NCI-H187 (cell line): ENCODE measurements at places on chromosomes 2 and 18.

GRCh38 chr2:208406474-208407451 is at the start of gene PTH2R:
PTH2R (plus strand) TSS chr2:208406792; CDS start chr2:208407044, 252 bp downstream.
- DNase-seq = no peak

GRCh38 chr18:66993492-66993891 is 389.6 kb upstream of the CDH19 start:
- no peak for DNase-seq

GRCh38 chr2:19176172-19176852 is 182.1 kb downstream of the OSR1 start:
- no peak for DNase-seq

DNA sequence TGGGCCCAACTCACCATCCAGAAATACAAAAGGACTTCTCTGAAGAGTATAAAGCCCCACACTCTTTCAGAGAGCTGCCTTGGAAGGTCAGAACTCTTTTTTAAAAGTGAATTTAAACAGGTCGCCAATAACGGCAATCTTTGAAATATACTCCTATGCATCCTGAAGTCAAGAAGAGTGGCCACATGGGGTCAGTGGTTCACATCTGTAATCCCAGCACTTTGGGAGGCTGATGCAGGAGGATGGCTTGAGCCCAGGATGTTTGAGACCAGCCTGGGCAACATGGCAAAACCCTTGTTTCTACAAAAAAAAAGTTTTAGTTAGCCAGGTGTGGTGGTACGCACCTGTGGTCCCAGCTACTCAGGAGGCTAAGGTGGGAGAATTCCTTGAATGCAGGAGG is 68.1 kb upstream of the FZD7 start:
- DNase-seq = no peak

DNA sequence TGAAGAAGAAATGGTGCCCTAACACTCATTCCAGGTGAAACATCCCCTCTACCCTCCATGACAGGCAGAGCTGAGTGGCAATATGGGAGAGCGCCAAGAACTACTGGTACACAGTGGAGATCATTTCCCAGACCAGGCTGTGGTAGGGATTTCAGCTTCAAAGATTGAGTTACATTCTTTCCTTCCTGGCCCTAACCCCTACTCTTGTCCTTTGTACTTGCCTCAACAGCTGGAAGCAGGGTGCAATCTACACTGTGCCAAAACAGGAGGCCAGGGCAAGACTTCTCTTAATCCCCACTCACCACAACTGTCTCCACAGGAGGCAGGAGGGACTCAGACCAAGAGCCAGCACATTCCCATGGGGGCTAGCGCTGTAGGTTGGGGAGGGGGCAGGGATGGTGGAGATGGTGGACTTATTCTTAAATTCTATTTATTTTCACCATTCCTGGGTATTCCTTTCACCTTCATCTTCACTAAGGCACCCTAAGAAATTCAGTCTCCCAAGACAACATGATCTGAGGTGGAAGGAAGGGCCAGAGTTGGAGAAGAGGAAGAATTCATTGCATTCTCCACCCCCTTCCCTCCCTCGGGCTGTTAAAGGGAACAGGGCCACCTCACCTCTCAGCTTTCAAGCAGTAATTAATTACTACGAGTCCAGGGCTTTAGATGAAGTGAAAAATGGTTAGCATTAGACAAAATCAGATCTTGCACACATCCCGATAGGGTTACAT is 65.9 kb downstream of the AAK1 start:
- DNase-seq = no peak

GRCh38 chr2:209358992-209359391 is 64.9 kb upstream of the MAP2 start:
- DNase-seq = no peak

GRCh38 chr2:137187216-137187615 is 421.9 kb downstream of the THSD7B start:
- DNase-seq = no peak

- DNase-seq = no peak
Observed at GRCh38 chr2:71559828-71560637, 106.7 kb downstream of the DYSF start.

DNA sequence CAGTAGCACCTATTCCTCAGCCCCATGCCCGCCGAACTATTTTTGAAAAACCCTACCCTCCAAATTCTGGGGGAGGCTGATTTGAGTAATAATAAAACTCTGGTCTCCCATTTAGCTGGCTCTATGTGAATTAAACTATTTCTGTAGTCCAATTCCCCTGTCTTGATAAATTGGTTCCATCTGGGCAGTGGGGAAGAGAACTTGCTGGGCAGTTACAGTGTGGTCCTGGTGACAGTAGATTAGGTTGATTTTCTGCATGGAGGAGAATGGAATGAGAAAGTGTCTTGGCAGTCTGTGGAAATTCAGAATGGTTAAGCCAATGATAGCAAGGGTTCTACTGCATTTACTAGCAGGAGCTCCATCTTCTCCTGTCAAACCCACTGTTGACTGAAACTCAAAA is 95.0 kb downstream of the SPP2 start:
- no peak for DNase-seq

DNA sequence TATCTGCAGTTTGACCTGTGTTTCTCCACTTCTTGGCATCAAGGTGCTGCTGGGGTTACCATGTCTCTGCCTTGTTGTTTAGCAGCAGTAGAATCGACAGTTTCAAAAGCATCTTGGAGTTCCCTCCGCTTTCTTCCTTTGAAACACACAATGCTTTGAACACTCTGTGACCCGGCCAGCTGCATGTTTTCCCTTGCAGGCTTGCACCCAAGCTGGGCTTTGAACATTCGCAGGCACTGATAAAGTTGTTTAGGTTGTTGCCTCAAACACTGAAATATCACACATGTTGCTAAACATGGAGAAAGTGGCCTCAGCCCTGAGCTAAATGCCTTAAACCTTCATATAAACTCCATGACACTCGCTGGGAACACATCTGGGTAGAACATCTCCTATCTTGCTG is 251.7 kb downstream of the TSN start:
- no peak for DNase-seq

DNA sequence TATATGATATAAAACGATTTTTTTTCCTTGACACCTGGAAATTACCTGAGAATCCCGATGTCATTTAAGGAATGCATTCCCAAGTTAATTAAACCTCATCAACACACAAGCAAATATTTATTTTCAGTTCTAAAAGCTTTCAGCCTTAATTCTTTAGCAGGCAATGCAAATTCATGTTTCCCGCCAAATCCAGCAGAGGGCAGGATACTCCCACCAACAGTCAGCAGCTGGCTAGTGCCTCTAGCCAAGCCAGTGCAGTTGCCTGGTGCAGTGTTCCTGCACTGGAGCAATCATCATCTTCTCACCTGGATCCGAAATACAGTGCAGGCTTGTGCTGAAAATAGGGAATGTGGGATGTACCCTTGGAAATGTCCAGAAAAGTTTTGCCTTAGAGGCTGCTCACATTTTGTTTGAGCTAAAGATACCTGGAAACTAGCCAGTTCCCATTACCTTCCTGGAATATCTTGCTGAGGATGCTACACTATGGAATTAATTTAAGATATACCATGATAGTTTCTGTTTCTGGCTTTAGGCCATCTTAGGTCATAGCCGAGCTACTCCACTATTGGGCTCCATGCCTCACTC is 48.4 kb upstream of the CYTIP start:
- peak; percentile 10 for DNase-seq

DNA sequence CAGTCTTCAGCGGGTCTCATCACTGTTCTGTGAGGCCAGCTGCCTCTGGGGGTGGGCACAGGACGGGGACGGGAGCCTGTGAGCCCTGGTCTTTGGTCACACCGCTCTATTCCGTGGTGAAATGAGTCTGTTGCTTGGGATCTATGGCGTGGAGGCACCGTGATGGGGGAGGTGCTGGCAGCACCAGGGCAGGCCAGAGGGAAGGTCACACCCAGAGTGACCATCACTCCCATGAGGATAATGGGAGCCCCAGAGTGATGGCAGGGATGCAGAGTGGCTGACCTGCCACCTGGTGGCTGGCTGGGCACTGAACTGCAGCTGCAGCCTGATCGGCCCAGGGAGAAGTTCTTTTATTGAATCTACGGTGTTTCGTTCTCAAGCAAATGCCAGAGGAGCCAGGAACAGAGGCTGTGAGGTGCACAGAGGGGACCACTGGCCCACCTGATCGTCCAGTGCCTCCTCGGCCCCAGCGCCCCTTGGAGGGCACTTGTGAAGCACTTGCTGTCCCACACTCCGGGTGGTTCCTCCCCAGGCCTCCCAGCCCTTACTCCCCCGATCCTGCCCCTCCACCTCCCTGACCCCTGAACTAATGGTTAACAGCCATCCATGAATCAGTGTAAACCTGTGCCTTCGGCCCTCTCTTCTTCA is 17.9 kb downstream of the KCNIP3 start:
- no peak for DNase-seq
